RPMI8226 (cell line): ENCODE measurements at places on chromosomes 2 and 18.

GRCh38 chr2:196957442-196957841, 30.9 kb upstream of the PGAP1 start:
- no peak for DNase-seq

DNA sequence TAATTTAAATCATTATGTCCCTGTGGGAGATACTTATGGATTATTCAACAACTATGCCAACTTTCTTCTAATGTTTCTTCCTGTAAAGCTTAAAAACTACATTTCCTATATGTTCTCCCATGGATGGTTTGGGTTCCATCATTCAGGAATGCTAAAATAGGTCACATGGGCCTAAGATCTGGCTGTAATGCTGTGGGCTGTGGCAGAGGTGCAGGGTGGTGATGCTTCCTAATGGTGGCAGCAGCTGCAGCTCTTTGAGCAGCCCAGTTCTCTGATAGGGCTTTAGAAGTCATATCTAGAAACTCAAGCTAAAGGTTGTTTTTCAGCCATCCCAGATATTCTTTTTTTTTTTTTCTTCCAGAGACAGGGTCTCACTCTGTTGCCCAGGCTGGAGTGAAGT, 266.1 kb downstream of the ZNF385B start:
- peak; percentile 4 for DNase-seq

DNA sequence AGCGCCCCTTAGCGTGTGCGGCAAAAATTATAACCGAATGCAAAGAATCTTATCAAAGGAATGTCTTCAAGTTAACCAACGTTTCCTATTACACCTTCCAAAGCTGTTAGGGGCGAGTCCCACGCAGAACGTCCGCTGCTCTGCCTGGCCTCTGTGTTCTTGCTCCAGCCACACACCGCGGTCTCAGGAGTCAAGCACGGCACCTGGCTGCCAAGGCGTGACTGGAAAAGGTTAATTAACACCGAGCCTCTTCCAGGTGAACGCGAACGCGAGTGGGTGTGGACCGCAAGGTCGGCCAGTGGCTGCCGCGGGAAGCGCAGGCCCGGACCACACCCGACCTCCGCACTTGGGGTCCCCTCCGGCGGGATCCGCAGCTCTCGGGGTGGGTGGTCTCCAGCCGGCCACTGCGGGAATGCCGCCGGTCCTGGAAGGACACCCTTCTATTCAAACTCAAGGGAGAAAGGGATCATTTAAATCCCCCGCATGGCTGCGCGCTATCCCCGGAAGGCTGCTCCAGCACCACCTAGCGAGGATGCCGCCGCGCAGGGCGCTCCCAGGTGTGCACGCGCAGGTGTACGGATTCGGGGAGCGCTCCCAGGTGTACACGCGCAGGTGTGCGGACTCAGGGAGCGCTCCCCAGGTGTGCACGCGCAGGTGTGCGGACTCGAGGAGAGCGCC, 830 bp downstream of the CYB5A start:
- DNase-seq, result no peak

GRCh38 chr2:221492636-221493035, 79.5 kb downstream of the EPHA4 start:
- DNase-seq, result no peak

DNA sequence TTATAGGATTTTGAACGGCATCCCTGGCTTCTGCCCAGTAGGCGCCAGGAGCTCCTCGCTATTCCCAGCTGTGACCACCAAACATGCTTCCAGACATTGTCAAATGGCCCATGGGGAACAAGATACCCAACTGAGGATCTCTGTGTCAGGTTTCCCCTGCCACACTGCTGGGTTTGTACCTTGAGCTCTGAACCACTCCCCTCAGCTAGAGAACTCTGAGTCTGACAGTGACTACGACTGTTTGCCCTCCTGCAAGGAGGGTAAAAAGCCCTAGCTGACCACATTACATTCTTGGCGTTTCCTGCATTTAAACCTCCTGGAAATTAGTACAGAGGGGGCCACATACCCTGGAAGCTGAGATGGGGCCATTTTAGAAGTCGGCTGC, 12.4 kb downstream of the LRRFIP1 start:
- DNase-seq, result no peak

GRCh38 chr2:20071397-20072383, 20.3 kb upstream of the LAPTM4A start:
- no peak for DNase-seq

DNA sequence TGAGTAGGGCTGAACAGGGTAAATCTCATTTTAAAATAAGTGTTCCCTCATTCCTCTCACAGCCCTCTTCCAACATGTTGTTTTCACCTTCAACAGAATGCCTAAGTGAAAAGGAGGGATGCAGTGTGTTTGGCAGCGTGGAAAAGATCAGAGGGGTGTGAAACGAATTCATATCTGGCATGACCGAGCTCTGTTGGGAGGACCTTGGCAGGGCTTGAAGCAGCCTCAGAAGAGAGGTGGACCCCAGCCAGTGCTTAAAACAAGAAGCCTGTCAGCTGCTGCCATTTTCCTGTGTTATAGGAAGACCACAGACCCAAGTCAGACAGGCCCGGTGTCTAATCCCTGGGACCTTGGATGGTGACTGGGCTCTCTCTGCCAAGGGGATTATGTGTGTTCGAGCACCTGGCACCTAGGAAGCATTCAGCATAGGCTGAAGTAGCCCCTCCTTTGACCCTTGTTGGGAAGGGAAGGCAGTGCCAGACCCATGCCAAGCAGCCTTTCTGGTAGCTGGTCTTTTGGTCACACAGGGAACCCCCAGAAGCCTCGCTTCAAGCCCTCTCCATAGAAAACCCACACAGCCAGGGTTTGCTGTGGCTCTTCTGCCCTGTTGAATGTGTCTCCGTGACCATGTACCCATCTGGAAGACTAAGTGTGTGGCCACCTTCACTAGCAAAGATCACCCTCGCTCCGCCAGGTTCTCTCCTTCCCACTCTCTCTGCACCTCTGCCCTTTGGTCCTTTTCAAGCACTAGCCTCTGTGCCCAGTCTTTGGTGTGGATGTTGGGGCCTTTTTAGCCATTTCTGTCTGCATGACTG, 87.5 kb upstream of the ST3GAL5 start:
- no peak for DNase-seq

- no peak for DNase-seq
Measured at GRCh38 chr18:44232500-44232899, 448.2 kb upstream of the SETBP1 start.

DNA sequence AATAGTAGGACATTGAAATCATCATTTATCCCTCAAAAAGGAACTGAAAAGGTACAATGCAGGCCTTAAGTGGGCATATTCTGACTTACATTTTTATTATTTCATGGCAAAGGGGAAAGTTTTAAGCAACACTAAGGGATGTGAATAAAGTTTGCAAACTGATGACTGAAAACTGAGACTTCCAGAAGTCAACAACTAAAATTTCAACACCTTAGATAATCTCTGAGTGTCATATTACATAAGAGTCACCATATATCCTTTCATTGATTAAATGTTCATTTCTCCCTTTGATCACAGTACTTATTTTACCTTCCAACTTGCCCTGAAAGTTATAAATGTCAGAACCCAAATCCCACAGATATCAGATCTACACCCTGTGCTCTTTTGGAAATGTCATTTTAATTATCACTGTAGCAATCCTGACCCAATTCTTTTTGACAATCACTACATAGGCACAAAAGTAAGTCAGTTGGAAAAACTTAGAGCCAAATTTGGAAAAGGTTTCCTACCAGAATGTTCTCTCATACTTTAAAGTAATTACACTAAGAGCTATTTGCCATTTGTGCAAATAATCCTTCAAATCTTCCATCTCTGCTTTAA, 44.4 kb upstream of the RNU4ATAC start:
- no peak for DNase-seq

DNA sequence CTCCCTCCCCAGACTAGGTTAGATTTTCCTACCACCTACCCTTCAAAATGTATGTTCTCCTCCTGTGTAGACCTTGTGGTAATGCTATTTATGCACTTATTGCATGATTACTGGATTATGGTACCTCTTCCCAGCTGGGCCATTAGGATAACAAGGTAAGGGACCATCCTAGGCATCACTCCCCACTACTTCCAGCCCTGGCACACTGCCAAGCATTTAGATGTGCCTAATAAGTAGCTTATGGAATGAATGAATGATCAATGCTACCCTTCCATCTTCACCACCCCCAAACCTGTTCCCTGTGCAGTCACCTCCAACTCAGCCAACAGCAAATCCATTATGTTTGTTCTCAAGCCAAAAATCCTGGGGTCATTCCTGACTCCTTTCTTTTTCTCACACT, 93.4 kb downstream of the C1QL2 start:
- no peak for DNase-seq

DNA sequence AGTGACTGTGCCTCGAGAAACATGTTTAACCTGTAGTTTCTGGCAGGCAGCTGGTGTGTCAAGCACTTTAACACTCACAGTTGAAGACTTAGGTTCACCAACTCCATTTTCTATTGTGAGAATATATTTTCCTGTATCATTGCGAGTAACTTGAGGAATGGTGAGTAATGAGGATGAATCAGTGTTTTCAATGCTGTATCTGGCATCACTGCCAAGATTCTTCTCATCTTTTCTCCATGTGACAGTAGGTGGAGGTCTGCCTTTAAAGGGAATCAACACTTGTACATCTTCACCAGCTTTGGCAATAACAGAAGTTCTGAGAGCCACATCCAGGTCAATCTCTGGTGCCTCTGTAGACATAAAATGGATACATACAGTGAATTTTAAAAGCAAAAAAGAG, 72.8 kb downstream of the PLEKHA3 start:
- no peak for DNase-seq

- no peak for DNase-seq
Measured at GRCh38 chr2:201807452-201807999, 1.2 kb downstream of the CDK15 start.

DNA sequence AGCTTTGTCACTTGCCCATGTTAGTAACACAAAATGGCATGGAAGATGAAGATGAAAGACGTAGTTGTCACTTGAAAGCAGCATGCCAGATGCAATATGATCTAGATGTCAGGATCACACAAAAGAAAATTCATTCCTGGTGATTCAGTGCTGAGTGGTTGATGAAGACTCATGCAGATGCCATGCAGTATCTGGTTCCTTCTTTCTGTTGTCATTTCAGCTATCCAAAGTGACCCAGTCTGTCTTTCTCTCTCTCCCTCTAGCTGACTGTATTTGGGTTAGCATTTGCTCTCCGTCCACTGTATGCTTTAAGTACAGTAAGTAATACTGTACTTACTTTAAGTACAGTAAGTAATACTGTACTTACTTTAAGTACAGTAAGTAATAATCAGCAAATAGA, 50.4 kb downstream of the TTN start:
- no peak for DNase-seq

DNA sequence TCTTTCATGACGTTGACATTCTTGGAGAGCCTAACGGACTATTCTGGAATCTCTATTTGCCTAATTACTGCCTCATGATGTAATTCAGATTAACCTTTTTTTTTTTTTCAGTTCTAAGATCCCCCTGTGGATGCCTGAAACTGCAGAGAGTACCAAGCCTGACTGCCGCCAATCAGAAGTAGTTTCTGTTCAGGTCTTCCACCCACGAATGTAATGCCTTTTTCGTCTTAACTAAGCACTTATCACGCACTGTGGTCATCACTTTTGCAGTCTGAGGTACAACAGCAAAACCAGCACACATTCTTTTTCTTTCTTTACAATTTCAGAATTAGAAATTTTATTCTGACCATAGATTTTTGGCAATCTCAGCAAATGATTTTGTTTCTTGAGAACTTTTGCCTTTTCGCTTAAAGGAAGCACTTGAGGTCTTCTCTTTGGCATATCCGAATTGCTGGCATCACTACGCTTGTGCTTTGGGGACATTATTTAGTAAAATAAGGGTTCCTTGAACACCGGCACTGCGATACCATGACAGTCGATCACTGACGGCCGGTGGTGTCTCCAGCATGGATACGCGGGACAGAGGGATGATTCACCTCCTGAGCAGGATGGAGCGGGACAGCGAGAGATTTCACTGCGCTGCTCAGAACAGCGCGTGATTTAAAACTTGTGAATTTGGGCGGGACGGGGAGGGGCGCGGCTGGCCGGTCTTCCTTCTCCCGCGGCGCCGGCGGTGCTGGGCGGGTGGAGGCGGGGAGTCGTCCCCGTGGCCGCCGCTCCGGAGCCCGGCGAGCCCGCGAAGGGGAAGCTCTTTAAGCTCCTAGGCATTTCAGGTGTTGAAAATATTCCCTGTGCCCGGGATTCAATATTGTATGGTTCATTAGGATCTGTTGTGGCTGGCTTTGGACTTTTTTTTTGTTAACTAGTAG, 32.0 kb upstream of the GPR55 start:
- peak; percentile 71 for DNase-seq

DNA sequence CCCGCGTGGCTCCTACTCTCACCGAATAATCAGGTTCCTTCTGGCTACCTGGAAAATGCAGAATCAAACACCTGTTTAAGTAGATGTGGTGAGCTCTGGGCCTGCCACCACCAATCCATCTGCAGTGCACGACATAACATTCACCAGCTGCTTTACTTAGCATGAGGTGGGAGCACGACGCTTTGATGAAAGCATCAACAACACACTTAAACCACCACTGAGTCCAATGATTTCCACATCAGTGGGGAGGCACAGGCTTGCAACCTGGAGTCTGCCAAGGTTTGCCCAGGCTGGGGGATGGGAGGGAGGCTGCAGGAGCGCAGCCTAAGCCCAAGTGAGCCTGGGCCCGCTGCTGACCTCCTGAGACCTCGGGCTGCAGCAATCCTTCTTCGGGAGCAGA, 415.5 kb downstream of the MEIS1 start:
- DNase-seq, result no peak

- no peak for DNase-seq
Measured at GRCh38 chr2:201785135-201785534, 4.4 kb upstream of the ALS2 start.

DNA sequence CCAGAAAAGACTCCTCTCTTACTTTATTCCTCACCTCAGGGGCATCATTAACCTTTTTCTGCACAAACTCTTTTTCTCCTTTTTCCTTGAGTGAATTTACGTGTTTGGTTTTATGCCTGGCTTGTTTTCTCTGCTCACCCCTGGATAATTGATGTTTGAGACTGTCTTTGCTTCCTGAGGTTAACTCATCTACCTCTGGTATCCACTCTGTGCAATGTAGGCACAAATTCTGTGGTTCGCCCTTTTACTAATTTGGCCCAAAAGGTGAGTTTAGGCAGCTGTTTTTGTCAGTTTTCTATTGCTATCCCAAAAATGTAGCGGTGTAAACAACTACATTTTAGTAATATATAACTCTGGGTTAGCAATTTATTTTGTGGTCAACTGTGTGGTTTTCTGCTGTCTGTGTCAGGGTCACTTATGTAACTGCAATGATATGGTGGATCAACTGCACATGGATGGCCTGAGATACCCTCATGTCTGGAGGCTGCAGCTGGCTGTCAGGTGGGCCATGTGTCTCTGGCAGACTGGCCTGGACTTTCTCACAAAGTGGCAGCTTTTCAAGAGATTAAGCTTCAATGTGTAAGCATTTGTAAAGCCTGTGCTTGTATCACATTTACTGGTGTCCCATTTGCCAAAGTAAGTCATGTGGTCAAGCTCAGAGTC, 329.7 kb downstream of the FSIP2 start:
- DNase-seq, result peak; percentile 81

GRCh38 chr2:127208313-127208712, 11.8 kb downstream of the CYP27C1 start:
- no peak for DNase-seq

DNA sequence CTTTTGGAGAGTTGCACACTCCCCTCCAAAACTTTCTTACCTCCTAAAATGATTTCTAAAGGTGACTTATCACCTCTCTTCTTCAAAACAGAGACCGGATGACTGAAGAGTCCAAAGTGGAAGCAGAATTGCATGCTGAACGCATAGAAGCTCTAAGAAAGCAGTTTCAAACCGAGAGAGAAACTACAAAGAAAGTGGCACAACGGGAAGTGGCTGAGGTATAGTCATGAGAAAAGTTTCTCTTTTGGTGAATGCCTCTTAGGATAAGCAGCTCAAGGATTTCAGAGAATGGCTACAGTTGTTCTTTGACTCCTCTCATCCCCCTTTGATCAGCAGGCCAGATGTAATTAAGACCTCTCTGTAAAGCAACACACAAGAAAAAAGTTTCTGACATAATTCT, 73.6 kb downstream of the GTF3C3 start:
- DNase-seq, result no peak
